ENCODE measurements at places on chromosomes 6 and 20. TPM values are rescaled to one million over a fixed set of nuclear protein-coding genes. Genes with fewer than 3 reads are reported as not detected.

The CRISP3 gene
- not detected for total RNA-seq

The SLC24A3 gene
- total RNA-seq, result 6.5 TPM

The AKAP7 gene
- 5.8 TPM for total RNA-seq

The NCOA7 gene
- total RNA-seq, result 71.8 TPM

The CST5 gene
- not detected for total RNA-seq

Data from smooth muscle cell of the umbilical artery (primary cell).